ENCODE measurements at places on chromosomes 11 and 22. TPM values are rescaled to one million over a fixed set of nuclear protein-coding genes. Genes with fewer than 3 reads are reported as not detected.

GRCh38 chr22:20035375-20036083 is 14.6 kb downstream of the TANGO2 start:
- DNase-seq: no peak

DNA sequence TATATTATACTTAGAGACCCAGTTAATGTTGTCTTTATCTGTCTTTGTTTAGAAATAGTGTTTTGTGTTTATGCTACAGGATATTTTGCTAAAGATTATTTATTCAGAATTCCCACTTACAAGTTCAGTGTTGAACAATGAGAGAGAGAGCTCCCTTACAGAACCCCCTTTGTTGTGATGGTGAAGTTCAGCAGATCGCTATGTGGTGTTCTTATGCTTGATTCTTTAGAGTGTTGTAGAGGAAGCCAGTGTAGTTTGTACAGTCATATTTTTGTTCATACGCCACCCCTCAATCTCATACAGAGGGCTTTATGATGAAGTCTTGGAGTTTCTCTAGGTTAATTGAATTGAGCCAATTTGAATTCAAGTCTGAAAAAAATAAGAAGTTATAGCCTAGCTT is 150.2 kb downstream of the TMEM135 start:
- DNase-seq: no peak

The XKR3 gene
- total RNA-seq: not detected

- DNase-seq: no peak
These were observed 229.6 kb downstream of the DYNC2H1 start for GRCh38 chr11:103338621-103339484.

The SCO2 gene
- total RNA-seq: 11.0 TPM

DNA sequence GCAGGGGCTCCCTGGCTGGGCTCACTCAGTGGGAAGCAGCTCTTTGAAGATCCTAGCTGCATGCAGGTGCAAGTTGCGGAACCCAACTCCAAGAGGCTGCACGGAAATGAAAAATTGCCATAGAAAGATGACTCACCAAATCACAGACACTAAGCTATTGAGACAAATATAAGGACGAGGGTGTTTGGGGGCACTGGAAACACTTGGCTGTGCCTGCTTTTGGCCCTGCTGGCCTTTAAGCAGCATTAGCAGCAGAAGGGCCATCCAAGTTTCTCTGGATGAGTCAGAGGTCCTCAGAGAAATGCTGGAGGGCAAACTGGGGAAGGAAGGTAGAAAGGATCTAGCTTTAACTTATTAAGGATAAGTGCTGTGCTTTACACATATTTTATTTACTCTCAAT is 282.3 kb downstream of the KIRREL3 start:
- no peak for DNase-seq

The LSP1 gene
- 31.6 TPM for total RNA-seq

The C1QTNF5 gene
- 46.4 TPM for total RNA-seq

The CYP2D6 gene
- total RNA-seq: 1.1 TPM

The TSGA10IP gene
- not detected for total RNA-seq

The KRTAP5-8 gene
- total RNA-seq: not detected

DNA sequence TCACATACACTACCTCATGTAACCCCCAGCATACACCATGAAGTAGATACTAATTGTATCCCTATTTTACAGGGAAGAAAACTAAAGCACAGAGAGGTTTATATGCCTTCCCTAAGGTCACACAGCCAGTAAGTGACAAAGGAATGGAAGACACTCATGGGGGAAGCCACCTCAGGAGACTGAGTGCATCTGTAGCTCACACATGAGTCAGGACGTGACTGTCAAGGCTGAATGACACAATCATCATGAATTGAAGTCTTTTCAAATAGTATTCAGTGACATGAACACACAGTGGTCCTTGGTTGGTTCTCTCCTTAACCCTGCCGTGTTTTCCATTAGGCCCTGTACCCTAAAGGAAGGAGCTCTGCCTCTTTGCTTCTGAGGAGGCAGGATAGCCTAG is 463.0 kb downstream of the NTM start:
- no peak for DNase-seq

The C11orf16 gene
- not detected for total RNA-seq

GRCh38 chr22:37098976-37099591 is 10.4 kb downstream of the TMPRSS6 start:
- no peak for DNase-seq

GRCh38 chr11:47506795-47507562 is 46.0 kb downstream of the CELF1 start:
- no peak for DNase-seq

GRCh38 chr11:111814557-111815320 is 48.5 kb upstream of the PPP2R1B start:
- DNase-seq: no peak

The WT1 gene
- 78.0 TPM for total RNA-seq

- DNase-seq: no peak
These were observed 77.7 kb downstream of the LINC01488 start for GRCh38 chr11:69559181-69559580.

GRCh38 chr11:27295928-27296327 is 67.1 kb downstream of the CCDC34 start:
- DNase-seq: no peak

DNA sequence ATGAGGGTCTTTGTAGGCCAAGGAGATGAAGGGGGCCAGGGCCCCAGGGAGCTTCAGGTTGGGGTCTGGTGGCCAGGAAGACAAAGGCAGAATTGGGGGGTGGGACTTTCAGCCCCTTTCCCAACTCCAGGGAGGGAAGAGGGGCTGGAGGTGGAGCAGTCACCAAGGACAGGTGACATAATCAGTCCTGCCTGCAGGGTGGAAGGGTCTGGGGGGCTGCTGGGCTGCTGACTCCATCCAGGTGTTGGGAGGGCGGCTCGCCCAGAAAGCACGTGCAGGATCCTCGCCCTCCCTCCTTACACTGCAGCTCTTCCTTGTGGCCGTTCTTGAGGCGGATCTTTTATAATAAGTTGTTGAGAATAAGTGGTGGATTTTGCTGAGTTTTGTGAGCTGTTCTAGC is 1491.1 kb downstream of the TBC1D22A start:
- DNase-seq: no peak

DNA sequence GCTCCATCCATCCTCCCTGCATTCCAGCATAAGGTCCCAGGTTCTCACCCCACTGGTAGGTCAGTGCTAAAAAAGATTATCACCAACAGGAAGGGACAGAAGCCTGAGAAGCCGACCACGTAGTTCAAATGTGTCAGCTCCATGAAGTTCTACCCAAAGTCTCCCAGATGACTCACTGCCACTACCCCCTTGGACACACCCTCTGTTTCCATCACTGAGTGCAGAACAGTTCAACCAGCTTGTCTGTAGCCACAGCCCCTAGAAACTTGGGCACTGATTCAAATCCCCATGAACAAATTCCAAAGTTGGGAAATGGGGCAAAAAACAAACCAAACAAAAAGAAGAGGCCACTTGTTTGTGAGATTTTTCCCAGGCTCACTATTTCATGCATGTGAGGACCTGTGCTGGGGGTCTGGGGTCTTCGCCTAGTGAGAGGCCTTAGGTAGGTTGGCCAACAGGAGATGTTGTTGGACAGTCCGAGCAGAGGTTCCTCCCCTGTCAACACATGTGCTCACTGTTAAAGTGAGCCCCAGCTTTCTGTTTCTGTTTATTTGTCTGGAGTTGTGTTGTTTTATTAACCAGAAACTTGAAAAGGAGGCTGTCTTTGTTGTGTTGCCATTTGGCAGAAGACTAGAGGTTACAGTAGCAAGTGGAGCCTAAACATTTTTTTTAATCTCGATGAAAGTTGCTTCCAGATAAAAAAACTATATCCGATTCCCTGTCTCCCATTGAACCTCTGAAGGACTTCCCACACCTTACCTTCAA is 24.2 kb upstream of the FLI1 start:
- DNase-seq: no peak

DNA sequence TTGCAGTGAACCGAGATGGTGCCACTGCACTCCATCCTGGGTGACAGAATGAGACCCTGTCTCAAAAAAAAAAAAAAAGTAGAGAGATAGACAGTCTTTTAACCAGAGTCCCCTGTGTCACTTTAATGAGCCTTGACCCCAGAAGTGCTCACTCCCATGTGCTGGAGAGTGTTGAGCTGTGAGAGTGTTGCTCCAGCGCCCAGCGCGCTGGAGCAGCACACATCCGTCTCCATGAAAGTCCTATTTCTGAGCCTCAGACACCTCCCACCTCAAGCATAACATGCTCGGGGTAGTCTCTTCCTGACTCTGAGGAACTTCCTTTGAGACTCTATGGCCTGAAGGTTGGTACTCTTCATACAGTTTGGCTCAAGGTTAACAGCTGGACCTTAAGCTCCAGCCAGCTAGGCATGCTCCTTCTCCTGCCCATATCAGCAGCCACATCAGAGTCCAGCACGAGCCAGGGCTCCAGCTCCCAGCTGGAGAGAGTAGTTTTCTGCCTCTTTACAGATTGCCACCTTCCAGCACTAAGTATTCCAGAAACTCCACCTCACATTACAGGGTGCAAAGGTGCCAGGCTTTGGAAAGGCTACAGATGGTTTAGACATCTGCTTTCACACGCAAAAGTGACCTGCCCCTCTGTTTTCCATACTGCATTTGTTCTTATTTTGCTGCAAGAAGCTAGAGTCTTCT is 29.4 kb upstream of the UBASH3B start:
- DNase-seq: no peak

The MFNG gene
- 16.0 TPM for total RNA-seq

The KCNJ11 gene
- total RNA-seq: 6.1 TPM

DNA sequence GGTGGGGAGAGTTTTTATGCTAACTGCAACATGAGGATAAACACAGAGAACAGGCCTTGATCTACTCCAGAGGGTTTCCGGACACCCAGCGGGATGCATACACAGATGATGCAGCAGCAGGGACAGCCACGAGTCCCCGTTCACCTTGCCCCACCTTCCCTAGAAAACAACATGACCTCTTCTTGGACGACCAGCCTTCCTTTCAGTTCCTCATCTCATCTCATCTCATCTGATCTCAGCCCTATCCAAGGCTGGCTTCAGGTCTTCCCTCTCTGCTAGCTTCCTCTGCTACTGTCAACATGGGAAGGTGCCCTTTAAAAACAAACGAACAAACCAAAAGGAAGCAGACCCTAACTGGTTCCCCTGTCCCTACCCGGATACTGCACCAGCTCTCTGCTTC is 1356.2 kb downstream of the TBC1D22A start:
- DNase-seq: no peak

GRCh38 chr11:121418625-121419114 is 33.4 kb upstream of the SORL1 start:
- no peak for DNase-seq

DNA sequence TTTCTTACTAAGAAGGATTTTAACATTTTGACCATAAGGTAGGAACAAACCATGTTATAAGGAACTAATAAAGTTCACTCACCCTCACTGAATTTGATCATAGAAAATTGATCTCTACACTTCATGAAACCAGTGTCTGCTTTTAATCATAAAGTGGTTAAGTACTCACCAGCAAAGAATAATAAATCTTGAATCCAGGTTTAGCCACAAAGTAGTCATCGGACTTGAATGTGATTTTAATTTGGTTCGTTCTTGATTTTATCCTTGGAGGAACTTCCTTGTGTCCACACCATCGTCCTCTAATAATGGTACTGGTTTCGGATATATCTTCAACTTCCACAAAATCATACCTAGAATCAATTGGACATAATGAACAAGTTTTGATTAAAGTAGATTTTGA is 40.5 kb upstream of the DDI1 start:
- DNase-seq: no peak

GRCh38 chr11:10663990-10664389 is 29.6 kb downstream of the IRAG1 start:
- DNase-seq: no peak

The FERMT3 gene
- total RNA-seq: 101 TPM
